ENCODE measurements at places on chromosomes 16 and 17.

- DNase-seq = no peak
Measured at GRCh38 chr17:18854956-18855355, 3.0 kb upstream of the PRPSAP2 start.

DNA sequence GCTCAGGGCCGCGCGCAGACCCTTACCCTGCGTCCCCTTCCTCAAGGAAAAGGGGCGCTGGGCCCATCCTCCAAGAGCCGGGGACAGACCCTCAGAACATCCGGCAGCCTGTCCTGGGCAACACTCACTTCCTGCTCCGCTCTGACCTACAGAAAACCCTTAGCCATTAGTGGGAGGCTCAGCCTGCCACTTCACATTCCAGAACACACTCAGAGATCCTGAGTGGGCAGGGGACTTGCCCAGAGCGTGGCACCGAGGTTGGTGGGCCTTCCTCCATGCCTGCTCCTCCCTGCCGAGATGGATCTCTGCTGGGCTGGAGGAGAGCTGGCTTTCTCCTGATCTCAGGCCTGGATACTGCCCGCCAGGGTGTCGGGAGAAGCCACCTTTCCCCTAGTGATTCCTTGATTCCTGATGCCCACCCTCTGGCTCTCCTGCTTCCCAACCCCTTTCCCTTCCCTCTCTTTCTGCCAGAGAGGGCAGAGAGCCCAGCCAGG, 1.5 kb downstream of the SCARF1 start:
- DNase-seq = no peak

DNA sequence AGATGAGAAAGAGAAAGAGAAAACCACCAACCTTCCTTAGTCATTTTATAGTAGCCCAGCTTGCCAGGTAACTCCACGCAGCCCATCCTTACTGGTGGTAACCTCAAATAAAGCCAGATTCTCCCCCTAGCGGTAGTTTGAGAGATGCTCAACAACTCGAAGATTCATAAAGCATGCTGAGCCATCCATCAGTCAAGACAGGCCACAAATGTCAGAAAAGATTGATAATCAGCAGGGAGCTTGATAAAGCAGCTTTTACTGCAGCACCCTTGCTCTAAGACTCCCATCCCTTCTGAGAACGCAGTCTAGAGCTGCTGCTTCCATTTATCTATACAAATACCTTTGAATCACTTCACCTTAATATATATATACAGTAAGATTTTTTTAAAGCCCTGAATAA, 451.5 kb upstream of the HSBP1 start:
- DNase-seq = peak; percentile 59

DNA sequence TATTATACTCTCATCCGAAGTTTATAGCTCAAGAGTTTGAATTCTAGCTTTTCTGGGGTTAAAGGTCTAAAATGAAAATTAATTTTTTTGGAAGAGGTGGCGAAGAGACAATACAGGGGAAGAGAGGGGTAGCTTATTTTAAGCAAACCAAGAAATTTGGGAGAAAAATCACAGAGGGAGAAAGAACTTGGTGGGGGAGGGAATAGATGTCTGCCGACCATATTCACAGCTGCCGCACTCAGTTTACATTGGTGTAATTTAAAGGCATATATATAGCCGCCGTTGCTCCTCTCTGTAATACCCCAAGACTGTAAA, 6.5 kb upstream of the ZFHX3 start:
- no peak for DNase-seq

DNA sequence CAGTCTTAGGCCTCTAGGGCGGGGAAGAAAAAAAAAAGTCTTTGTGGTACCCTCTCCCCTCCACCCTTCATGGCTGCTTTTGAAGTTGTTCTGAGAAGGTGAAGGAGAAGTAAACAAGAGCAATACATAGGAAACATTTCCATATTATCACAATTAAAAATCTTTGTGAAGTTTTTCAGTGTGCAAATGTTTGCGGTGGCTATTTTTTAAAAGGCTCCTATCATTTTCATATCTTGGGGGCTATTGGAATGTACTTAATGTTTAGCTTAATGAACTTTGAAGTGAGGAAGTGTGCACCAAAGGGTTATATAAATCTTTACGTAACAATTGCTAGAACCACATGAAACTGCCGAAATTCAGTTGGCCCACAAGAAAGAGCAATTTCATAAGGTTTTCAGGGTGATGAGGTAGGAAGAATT, 7.6 kb downstream of the NOL11 start:
- no peak for DNase-seq

- no peak for DNase-seq
Measured at GRCh38 chr17:35700150-35700549, 31.3 kb upstream of the RASL10B start.

DNA sequence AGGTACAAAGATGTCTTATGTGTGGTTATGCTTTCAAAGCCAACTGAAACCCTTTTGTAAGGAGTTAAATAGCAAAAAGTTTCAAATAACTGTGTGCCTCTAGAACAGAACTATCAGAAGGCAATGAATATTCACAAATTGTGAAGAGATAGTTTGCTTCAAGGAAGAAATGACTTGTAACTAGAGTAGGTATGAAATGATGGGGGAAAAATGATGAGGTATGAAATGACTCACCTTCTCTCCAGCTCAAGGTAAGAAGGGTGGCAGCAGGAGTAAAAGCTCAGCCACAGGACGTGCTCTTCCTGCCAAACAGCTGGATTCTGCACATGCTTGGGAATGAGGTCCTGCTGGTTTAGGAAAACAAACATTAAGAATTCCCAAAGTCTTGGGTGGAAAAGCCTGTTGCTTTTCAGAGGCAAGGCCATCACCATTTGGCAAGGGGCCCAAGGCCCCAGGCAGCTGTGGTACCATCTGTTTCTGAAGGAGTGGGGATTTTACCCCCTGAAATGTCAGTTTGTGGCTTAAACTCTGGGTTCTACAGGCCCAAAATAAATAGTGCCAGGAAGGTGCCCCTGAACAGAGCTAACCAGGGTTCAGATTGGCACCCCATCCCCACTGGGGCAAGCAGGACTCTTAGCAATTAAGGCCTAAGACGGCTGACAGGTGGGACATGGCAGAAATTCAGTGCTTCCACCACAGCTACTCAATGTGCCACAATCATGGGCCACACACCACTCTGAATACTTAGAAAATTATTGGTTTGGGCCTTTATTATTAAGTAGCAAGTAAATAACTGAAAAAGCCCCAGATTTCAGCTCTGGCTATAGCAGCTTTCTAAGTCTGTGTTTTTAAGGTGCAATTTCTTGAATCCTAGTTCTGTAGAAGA, 13.3 kb downstream of the HERPUD1 start:
- DNase-seq = no peak

DNA sequence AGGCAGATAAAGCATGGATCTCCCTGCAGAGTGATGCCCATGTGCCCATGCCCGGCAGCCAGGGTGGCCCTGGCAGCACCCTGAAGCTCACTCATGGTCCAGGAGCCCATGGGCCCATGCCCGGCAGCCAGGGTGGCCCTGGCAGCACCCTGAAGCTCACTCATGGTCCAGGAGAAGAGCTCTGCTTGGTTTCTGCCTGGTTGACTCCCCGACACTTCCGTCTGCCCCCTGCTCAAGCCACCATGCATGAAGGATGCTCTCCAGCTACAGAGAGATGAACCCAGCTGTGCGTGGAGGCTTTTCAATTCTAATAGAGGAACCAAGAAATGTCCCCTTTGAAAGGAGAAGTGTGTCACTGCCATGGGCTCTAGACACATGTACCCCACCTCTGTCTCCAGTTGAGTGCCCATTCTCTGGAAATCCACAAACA, 8.7 kb downstream of the CCL17 start:
- no peak for DNase-seq

GRCh38 chr17:72498364-72499210, 377.8 kb downstream of the SOX9 start:
- DNase-seq = no peak

DNA sequence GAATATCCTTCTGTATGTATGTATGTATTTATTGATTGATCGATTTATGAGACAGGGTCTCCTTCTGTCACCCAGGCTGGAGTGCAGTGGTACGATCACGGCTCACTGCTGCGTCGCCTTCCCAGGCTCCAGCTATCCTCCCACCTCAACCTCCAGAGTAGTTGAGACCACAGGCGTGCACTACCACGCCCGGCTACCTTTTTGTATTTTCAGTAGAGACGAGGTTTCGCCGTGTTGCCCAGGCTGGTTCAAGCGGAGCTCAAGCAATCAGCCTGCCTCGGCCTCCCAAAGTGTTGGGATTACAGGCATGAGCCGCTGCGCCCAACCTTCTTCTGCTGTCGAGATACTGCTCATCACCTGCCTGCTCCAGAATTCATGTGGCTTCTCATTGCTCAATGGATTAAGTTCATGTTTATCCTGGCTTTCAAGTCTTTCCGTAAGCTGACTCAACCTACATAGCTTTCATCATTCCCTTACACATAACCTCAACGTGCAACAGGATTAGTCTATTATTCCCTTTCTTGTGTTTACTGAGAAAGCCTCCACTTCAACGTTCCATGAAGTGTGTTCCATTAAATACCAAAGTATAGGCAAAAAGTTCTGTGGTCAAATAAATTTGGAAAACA, 13.6 kb downstream of the TAC4 start:
- no peak for DNase-seq

DNA sequence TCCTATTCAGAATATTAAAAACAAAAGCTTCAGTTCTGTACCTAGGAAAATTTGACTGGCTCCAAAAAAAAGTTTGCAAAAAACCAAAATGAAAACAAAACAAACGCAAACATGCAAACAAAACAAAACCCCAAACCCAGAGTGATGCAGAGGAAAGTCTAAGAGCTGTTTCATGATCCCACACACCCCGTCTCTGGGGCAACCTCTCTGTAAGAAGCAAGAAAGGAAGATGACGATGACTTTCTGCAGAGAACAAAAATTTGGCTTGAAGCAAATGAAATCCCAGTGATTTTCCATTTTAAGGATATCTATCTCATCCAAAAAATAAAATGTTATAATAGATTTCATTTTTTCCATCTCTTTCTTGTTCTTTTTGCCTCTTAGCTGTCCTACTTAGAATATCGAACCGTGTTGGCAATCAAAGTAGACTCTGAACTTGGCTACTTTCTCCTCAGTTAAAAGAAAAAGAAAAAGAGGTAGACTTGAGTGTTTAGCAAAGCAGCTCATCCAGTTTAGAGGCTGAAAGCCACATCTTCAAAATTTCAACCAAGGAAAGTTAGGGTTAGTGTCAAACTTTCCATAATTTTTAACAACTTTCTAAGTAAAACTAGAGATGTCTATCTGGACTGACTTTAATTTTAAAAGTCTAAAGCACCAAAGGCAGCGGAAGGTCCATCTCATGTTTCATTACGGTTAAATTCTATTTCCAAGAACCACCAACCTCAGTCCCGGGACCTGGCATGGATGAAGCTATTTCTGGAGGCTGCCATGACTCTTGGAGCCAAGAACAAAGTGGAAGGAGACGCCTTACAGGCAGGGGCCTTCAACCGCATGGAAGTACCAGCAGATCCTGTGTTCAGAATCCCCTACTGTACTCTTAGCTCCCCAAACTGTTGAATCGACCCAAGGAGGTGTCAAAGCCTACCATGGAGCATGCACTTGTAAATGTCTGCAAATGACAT, 180.8 kb downstream of the XYLT1 start:
- no peak for DNase-seq

GRCh38 chr17:37488009-37488604, 1.6 kb upstream of the DUSP14 start:
- DNase-seq = peak; percentile 33

DNA sequence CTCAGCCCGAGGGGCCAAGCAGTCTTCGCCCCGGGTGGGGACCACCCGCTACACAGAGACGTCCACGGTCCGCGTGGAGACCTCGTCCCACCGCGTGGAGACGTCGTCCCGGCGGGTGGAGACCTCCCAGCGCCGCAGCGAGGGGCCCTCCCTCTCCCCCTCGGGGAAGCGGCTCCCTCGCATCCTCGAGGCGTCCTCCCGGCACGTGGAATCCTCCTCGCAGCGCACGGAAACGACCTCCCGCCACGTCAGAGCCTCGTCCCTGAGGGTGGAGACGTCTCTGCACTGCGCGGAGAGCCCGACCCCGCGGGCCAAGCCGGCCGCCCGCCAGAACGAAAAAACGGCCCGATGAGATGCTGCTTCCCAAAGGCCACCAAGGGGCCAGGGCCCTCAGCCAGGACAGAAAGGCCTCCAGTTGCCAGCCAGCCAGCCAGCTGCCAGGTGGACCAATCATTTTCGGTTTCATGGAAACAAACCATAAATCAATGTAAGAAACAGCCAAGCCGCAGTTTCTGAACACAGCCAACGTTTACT, 424 bp downstream of the C17orf100 start:
- DNase-seq = peak; percentile 27

- no peak for DNase-seq
Measured at GRCh38 chr16:84652566-84652965, 4.3 kb downstream of the KLHL36 start.

DNA sequence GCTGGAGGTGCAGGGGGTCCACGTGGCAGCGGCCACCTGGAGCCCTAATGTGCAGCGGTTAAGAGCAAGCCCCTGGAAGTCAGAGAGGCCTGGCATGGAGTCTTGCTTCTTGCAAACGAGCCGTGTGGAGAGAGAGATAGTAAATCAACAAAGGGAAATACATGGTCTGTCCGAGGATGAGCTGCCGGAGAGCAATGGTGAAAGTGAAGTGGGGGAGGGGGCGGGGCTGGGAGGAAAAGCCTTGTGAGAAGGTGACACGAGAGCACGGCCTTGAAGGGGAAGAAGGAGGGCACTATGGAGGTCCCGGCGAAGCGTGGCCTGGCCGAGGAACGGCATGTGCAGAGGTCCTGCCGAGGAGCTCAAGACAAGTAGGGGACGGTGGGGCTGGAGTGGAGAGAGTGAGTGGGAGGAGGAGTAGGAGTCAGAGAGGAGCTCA, 6.0 kb upstream of the SERPINF1 start:
- DNase-seq = no peak

GRCh38 chr17:49260817-49261291, 30.3 kb upstream of the PHOSPHO1 start:
- DNase-seq = no peak

DNA sequence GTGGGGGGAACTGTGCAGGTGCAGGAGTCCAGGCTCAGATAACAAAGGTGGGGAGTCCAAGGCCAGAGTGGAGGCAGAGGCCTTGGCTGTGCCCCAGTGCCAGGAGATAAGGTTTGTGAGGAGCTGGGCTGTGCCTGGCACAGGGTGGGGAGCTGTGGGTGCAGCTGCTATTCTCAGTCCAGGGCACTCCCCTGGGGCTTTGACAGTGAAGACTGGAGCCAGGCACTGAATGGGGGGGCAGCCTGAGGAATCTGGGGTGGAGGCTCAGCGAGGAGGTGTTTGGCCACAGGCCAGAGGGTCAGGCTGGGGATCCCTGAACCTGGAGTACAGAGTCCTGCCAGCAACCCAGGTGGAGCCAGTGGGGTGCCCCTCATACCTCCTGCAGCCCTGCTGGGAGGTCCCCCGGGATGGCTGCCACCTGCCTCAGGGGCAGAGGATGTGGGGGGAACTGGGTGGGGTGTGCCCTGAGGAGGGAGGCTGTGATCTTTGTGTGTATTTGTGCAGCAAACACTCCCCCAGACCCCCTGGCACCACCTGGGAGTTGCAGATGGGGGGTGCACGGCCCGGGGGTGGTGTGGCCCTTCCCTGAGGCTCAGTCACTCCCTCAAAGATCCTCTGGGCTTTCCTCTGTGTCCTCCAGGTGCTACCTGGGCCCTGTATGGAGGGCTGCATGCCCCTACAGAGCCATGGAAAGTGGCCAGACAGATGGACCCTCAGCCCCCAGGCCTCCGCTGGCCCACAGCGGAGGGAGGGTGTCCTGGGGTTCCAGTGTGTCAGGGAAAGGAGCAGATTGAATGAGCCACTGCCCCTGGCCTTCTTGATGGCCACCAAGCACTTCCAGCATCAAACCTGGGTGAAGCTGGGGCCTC, 44.5 kb upstream of the SMPD3 start:
- DNase-seq = no peak
